ENCODE measurements at places on chromosomes 1 and 21. TPM values are rescaled to one million over a fixed set of nuclear protein-coding genes. Genes with fewer than 3 reads are reported as not detected.

The SPATA1 gene
- 2.3 TPM for total RNA-seq

The SYT14 gene
- total RNA-seq, result not detected

The PLEKHG5 gene
- total RNA-seq, result 1.3 TPM

The FCRLB gene
- 0.23 TPM for total RNA-seq

The OR2L2 gene
- total RNA-seq, result 0.12 TPM

The NGF gene
- total RNA-seq, result not detected

The SPRR2F gene
- total RNA-seq, result not detected

The DYNLT4 gene
- total RNA-seq, result 0.83 TPM

Measured in activated CD4-positive, alpha-beta T cell treated with anti-CD3 and anti-CD28 coated beads, Interleukin-2, amount 10 ng/mL, durations not matched to agents 7 days and 5 days (primary cell).